A549 treated with Hydrocortisone at 1 μM for 4 hours (cell line): ENCODE measurements at places on chromosomes 5 and 9. TPM values are rescaled to one million over a fixed set of nuclear protein-coding genes. Genes with fewer than 3 reads are reported as not detected.

Gene SYK
- 0.02 to 0.08 TPM (median 0.05 TPM) in 4 of 5 replicates, not detected in the other for total RNA-seq

Gene LOX
- 1.3 to 2.4 TPM (median 1.7 TPM) in 5 replicates for total RNA-seq

Gene PCDHA13
- total RNA-seq = 0.06 to 0.10 TPM (median 0.08 TPM) in 3 of 5 replicates, not detected in the others

Gene GABBR2
- total RNA-seq = 0.15 to 0.49 TPM (median 0.20 TPM) in 5 replicates

Gene IQGAP2
- 1.8 to 2.9 TPM (median 2.4 TPM) in 5 replicates for total RNA-seq

Gene SPATA31C1
- total RNA-seq = not detected in 5 replicates

Gene PDLIM7
- 68.0 to 88.6 TPM (median 79.2 TPM) in 5 replicates for total RNA-seq

Gene SPINK1
- total RNA-seq = 0.63 to 1.9 TPM (median 1.4 TPM) in 5 replicates

Gene RANBP17
- 1.9 to 2.7 TPM (median 2.2 TPM) in 5 replicates for total RNA-seq

Gene F2RL2
- 2.9 to 4.0 TPM (median 2.9 TPM) in 5 replicates for total RNA-seq

Gene HRCT1
- total RNA-seq = 0.20 to 0.47 TPM (median 0.30 TPM) in 5 replicates

Gene TXNDC8
- not detected in 5 replicates for total RNA-seq

Gene TAS2R1
- not detected in 5 replicates for total RNA-seq

Gene DMRT3
- total RNA-seq = not detected in 5 replicates

Gene TTC1
- total RNA-seq = 61.9 to 77.9 TPM (median 68.1 TPM) in 5 replicates

Gene GFPT2
- 49.7 to 59.4 TPM (median 53.9 TPM) in 5 replicates for total RNA-seq

Gene IER5L
- 20.0 to 42.8 TPM (median 41.0 TPM) in 5 replicates for total RNA-seq

Gene SNCAIP
- total RNA-seq = 0.03 to 0.05 TPM in 2 of 5 replicates, not detected in the others
